ENCODE measurements at places on chromosomes 3 and 15.
A peak's percentile ranks its signal among the peaks of the same experiment; 100 is the strongest.

DNA sequence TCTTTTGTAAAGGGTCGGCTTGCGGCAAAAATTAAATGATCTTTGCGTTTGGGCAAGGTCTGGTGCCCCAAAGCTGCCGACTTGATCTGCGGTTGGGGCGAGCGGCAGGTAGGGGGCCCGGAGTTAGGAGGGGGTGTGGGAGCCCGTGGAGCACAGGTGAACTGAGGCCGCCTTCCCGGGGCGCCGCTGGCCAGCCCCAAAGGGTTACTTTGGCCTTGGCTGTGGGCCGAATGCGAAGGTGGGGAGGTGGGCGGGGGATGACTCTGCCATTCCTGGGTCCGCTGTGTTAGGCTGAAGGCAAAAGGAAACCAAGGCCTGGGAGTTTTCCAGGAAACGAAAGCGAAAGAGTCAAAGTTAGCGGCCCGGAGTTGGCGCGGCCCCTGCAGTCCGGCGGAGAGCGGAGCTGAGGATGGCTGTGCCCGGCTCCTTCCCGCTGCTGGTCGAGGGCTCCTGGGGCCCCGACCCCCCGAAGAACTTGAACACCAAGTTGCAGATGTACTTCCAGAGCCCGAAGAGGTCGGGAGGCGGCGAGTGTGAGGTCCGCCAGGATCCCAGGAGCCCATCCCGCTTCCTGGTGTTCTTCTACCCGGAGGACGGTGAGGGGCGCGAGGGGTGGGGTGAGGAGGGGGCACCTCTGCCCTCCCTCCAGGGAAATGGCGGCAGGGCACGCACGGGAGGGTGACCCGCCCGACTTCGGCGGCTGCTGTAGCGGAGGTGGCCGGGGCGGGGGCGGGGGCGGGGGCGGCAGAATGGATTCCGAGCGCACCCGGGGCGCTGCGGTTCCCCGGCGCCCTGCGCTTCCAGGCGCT lies at the start of gene PARP14:
TSS of gene PARP14 (plus strand) at position 365 of the 809 bp plus-strand sequence. CDS start at position 410, 45 bp downstream.
- DNase-seq = peak; percentile 87

GRCh38 chr3:174268586-174268985 lies 590.5 kb upstream of the NAALADL2 start:
- DNase-seq = no peak

- no peak for DNase-seq
Measured at GRCh38 chr3:177468816-177469215, 271.5 kb upstream of the TBL1XR1 start.

- DNase-seq = no peak
Measured at GRCh38 chr15:25767356-25768151, 95.6 kb downstream of the ATP10A start.

GRCh38 chr15:90459368-90459767 lies 70.4 kb upstream of the CRTC3 start:
- DNase-seq = no peak

GRCh38 chr15:27806396-27806795 lies 292.7 kb downstream of the OCA2 start:
- DNase-seq = no peak

GRCh38 chr3:171193693-171194092 lies 167.2 kb upstream of the SLC2A2 start:
- no peak for DNase-seq

GRCh38 chr15:69016021-69016595 lies 1.6 kb downstream of the NOX5 start:
- DNase-seq = no peak

DNA sequence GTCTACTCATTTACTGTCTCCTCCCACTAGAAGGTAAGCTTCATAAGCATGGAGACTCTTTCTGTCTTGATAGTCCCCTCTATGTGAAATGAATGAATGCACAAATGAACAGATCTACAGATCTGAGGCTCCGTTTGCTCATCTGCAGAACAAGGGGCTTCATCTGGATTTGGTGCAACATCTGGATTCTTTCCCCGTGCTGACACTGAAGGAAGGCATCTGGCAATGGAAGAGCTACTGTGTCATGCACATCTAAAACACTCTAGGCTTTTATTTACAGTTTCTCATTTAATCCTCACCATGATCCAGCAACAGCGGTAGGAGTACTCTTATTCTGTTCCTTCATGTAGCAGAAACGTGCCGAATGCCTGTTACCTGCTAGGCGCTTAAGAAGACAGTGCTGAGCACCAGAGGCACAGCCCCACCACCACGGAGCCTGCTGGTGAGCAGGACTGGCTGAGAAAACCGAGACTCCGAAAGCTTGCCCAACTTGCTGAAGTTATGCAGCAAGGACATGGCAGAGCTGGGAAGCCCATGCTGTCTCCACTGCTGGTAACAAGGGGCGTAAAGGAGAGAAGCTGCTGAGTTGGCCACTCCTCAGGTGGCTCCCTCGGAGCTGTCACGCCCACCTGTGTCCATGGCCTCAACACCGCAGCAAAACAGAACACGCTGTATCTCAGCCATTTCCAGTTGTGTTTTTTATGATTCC lies 31.1 kb downstream of the LSM3 start:
- DNase-seq = no peak

DNA sequence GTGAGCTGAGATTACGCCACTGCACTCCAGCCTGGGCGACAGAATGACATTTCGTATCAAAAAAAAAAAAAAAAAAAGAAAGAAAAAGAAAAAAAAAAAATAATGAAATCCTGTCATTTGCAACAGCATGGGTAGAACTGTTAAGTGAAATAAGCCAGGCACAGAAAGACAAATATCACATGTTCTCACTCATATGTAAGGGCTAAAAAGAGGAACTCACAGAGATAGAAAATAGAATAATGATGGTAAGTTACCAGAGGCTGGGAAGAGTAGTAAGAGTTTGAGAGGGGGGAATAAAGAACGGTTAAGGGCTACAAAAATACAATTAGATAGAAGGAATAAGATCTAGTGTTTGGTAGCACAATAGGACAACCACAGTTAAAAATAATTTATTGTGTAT lies 19.7 kb downstream of the DENND6A start:
- DNase-seq = peak; percentile 25

DNA sequence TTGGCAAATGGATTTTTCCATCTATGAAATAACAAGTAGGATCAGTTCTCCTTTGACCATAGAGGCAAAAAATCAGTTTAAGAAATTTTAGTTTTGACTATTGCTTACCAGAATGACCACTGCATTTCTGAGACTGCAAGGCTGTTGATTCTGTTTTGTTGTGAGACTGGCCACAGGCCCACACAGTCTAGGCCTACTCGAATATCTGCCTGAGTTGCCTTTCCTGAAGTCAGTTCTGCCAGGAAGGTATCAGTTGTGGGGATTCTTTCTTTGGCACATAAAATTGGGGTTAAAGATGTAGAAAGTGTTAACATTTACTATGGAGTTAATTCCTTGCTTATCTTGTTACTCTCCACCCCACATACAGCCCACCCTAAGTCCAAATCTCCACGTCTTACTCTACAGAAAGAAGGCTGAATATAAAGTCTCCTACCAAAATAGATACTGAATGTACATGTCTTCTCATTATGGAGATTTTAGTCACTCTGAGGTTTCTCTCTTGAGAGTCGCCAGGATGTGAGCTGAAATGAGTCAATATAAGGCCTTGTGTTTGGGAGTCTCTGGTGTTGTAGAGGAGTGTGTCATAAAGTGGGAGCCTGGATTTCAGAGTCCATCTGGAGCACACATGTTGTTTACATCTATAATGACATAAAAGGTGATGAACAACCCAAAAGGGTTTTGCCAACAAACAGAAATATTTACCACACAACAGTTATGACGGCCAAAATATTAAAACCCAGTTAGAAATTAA lies 45.0 kb upstream of the WWTR1 start:
- no peak for DNase-seq

- DNase-seq = no peak
Measured at GRCh38 chr3:161314836-161315395, 56.4 kb downstream of the SPTSSB start.

GRCh38 chr15:75920079-75920478 lies 16.4 kb downstream of the FBXO22 start:
- DNase-seq = no peak

GRCh38 chr3:45664578-45664977 lies 24.6 kb upstream of the SACM1L start:
- DNase-seq = peak; percentile 93

DNA sequence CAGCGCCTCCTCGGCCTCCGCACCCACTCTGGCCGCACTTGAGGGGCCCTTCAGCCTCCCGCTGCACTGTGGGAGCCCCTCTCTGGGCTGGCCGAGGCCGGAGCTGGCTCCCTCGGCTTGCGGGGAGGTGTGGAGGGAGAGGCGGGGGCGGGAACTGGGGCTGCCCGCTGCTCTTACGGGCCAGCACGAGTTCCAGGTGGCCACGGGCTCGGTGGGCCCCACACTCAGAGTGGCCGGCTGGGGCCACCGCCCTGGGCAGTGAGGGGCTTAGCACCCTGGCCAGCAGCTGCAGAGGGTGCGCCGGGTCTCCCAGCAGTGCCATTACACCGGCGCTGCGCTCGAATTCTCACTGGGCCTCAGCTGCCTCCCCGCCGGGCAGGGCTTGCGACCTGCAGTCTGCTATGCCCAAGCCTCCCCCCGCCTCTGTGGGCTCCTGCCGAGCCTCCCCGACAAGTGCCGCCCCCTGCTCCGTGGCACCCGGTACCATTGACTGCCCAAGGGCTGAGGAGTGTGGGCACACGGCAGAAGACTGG lies 167.1 kb upstream of the PLSCR5 start:
- DNase-seq = no peak

GRCh38 chr15:82039871-82040270 lies 5.9 kb downstream of the MEX3B start:
- DNase-seq = no peak

DNA sequence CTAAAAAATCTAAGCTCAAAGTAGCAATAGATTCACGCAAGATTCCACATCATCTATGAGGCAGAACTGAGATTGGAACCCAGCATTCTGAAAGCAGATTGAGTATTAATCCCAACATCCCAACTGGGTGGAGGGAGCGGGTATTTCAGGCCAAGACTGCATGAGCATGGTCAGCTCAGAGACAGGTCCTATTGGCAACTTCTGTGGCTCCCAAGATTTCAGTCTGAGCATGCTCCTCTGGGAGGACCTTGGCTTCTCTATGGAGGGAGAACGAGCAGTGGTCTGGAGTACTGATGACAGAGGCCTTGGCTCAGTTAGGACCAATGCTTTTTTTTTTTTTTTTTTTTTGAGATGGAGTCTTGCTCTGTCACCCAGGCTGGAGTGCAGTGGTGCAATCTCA lies 4.0 kb upstream of the ITGA11 start:
- no peak for DNase-seq

- DNase-seq = peak; percentile 81
Measured at GRCh38 chr15:84747416-84748273, 747 bp upstream of the ZNF592 start.

GRCh38 chr15:94470492-94470891 lies 239.1 kb downstream of the MCTP2 start:
- no peak for DNase-seq

GRCh38 chr3:152100491-152101132 lies 168.1 kb upstream of the MBNL1 start:
- peak; percentile 58 for DNase-seq

- DNase-seq = no peak
Measured at GRCh38 chr15:60576515-60576914, 97.6 kb upstream of the ICE2 start.

DNA sequence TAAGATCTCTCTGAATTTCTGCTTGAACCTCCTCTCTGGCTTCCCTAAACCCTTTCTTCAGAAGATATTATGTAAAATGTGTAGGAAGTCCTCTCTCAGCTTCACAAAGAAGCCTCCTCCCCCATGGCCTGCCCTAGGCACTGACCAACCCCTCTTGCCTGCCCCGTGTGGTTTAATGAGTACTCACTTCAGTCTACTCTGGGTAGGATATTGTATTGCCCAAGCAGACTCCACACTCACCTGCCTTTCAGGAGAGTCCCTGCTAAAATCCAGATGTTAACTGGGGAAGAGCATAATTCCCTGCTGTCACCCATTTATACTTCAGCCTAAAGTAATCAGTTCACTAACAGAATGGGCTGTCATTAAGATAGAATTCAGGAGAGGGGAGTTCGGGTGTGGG lies 2.6 kb upstream of the AGBL1 start:
- no peak for DNase-seq

GRCh38 chr15:80509800-80510199 lies 105.6 kb downstream of the ARNT2 start:
- no peak for DNase-seq

- DNase-seq = no peak
Measured at GRCh38 chr3:100759950-100760349, 50.7 kb downstream of the TFG start.

DNA sequence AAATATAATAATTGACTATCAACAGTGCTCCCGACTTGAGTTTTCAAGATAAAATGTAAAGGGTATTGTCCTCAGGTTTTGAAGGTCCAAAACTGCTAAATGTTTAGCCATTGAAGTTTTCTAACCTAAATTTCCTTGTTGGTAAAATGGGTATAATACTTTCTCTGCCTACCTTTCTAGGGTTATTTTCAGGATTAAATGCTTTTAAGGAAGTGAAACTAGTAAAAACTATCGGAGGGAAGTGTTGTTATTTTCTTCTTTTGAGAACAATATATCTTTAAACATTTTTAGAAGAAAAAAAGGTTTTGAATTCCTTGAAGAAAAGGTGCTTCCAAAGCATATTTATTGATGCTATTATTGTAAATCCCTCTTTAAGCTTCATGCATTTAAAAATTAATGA lies 67.3 kb downstream of the FILIP1L start:
- DNase-seq = no peak

GRCh38 chr3:39142067-39142466 lies 11.3 kb downstream of the CSRNP1 start:
- DNase-seq = no peak

DNA sequence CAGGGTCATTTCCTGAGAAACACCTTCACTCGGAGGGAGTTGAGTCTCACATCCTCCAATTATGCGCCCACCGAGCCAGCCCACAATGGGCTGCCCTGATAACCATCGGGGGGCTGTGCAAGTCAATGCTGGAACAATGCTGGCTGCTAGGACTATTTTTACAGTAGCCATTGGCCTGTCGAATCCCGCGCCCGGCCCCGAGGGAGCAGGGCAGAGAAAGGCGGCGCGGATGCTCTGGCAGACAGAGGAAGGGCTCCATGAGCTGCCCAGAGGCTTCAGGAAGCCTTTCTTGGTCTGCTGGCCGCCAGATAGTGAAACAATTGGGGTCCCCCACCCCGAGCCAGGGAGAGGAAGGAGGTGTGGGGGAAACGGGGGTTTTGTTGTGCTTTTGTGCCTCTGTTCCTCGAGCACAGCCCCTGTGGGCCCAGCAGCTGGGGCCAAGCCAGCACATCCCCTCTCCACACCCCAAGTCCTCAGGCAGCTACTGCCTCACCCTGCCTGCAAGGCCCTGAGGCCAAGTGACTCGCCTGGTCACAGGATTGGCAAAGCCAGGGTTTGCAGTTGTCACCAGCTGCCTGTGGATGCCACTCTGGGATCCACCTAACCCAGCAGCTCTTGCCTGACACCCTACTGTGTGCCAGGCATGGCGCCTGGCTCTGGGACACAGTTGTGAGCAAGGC lies 39.0 kb downstream of the SLC6A6 start:
- DNase-seq = no peak

- no peak for DNase-seq
Measured at GRCh38 chr15:68679961-68680371, 101.2 kb downstream of the CORO2B start.

Data from hematopoietic multipotent progenitor cell treated with erythropoietin and hydrocortisone succinate and interleukin-3 and kit ligand, for 6 days (in vitro differentiated cells).